Progenitor cell of endocrine pancreas (in vitro differentiated cells): ENCODE measurements at places on chromosomes 6 and 20.
A peak's percentile ranks its signal among the peaks of the same experiment; 100 is the strongest.

DNA sequence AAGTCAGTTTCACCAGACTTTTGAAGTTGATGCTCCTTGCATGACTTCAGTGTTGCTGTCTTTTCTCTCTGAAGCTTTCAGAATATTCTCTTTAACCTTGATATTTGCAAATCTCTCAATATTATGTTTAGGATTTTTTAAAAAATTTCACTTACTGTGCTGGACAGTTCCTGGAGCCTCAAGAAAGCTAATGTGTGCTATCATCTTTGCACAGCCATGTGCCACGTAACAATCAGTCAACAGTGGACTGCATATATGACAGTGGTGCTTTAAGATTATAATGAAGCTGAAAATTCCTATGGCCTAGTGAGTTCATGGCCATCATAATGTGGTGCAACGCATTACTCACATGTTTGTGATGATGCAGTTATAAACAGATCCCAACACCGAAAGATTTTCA lies 59.1 kb upstream of the OGFRL1 start:
- DNase-seq: no peak

- peak; percentile 22 for DNase-seq
Measured at GRCh38 chr6:150334790-150335783, 33.7 kb upstream of the IYD start.

- DNase-seq: no peak
Measured at GRCh38 chr6:33289784-33290315, 449 bp downstream of the PFDN6 start.

DNA sequence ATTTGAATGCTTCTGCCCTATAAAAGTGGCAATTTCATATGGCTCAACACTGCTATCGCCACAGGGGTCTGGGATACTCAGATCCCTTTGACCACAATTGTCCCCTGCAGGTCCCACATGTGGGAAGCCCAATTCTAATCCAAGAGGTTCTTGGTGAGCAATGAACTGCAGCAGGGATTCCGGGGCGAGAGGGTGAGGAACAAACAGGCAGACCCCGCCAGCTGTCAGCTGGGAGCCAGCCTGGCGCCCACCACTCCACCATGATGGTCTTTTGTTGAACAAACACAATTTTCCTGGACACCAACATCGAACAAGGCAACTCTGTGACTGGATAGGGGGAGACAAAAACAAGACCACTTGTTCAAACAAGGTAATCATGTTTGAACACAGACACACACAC lies 80.5 kb downstream of the TMEM242 start:
- no peak for DNase-seq

DNA sequence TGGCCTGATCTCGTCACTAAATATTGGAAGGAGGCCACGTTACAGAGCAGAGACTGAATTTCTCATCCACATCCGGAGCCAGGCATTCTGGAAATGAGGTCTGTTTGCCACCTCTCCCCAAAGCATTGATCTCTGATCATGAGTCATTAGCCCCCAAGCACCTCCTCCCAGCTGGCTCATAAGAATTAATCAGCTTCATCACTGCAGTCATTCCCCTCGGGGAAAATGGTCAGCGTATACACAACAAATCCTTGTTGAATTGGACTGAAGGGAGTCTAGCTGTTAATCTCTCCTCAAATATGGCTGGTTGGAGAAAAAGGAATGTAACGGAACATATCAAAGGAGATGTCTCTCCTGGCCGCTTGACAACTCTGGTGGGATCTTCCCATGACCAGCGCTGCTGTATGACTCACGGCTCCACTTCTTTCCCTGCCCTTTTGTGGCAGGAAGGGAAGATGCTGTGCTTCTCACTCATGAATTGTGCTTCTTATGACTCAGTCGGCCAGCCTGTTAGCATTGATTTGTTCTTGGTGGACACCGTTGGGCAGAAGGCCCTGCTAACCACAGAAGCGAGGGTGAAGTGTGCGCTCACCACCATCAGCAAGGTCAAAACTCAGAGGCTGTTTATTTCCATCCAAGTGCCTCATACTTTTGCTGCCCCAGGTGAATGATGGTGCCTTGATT lies 76.7 kb downstream of the RNF182 start:
- no peak for DNase-seq

DNA sequence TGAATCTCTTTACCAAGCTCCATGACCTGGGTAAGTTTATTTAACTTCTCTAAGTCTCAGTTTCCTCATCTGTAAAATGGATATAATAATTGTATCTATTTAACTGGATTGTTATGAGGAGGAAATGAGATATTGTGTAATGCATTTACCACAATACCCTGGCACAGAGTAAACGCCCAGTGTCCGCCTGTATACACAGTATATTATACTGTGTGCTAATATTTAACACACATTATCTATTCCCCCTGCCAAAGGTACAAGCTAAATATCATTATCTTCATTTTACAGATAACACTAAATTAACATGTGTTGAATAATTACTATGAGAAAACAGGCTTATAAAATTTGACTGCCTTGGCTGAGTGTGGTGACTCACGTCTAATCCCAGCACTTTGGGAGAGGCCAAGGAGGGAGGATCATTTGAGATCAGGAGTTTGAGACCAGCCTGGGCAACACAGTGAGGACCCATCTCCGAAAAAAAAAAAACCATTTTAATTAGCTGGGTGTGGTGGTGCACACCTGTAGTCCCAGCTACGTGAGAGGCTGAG lies 38.7 kb upstream of the TNFRSF21 start:
- DNase-seq: no peak

DNA sequence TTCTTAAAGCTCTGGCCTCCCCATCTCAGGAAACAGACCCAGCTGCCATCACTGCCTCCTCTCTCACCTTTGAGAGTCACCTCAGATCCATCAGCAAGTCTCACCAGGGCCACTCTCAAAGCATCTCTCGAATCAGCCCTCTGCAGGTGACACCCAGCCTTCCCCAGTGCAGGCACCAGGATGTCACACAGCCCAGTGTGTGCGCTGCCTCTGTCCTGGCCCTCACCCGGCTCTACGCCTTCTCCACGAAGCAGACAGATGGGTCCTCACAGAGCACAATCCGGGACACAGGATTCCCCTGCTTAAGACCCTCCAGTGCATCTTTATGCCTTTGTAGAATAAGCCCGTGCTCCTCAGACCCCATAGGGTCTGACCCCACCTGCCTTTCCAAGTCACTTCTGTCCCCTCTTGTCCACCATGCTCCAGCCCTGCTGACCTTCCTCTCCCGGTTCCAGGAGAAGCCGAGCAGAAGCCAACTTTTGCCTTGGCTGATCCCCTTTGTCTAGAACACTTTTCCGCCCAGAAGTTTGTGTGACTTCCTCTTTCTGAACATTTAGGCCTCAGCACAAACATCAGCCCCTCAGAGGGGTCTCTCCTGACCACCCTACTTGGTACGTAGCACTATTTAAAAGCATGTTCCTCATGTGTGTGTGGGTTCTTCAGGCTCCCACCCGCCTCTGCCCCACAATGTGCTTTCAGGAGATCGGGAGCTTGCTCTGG lies 60.2 kb downstream of the PSMG4 start:
- DNase-seq: no peak

DNA sequence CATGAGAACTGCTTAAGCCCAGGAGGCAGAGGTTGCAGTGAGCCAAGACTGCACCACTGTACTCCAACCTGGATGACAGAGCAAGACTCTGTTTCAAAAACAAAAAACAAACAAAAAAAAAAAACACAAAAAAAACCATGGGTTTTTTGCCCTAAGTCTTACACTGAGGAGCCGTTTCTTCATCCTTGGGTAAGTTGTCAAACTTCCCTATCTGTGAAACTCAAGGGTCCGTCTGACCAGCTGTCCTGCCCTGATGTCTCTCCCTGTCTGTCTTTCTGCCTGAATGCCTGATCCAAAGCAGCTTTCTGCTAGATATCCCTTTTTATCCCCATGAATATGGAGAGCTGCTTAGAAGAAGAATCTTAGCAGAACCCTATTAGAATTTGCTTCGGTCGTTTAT lies 41.3 kb upstream of the CLDN20 start:
- no peak for DNase-seq

DNA sequence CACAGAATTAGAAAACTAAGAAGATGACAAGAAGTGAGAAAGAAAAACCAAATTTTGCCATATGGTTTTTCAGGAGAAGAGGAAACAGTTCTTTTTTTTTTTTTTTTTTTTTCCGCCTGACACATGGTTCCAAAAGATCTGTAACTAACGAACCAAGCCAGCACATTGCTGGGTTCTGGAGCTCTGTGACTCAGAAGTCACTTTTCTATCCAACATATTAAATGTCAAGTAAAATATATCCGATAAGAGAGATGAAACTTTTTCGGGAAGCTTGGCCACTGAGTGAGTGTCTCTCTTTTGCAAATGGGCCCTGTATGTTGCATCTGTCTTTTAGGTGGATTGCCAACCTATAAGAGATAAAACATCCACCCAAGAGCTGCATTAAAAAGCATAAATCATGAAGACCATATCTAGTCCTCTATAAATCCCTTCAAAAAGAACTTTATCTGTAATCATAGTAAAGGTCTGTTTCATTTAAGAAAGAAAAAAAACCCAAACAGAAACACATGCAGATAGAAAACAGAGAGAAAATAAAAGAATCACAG lies 4.6 kb downstream of the METTL24 start:
- no peak for DNase-seq

GRCh38 chr6:82227770-82228169 lies 19.8 kb downstream of the IBTK start:
- no peak for DNase-seq

- no peak for DNase-seq
Measured at GRCh38 chr6:41298785-41299502, 12.5 kb upstream of the TREM1 start.

DNA sequence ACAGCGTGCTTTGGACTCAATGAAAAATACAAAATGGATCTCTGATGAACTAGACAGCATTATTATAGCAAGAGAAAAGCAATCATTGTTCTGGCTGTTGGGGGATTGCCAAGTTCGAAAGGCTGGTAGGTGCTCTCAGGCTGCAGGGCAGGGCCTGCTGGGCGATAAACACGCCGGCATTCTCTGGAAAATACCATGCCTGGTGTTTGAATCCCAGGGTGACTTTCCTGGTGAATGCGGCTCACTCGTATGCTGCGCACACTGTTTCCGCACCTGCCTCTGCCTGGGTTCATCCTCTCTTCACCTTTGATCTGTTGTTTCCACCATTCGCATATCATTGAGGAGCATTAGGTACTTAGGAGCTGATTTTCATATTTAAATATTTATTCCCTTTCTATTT lies 37.4 kb downstream of the GCNT2 start:
- no peak for DNase-seq

DNA sequence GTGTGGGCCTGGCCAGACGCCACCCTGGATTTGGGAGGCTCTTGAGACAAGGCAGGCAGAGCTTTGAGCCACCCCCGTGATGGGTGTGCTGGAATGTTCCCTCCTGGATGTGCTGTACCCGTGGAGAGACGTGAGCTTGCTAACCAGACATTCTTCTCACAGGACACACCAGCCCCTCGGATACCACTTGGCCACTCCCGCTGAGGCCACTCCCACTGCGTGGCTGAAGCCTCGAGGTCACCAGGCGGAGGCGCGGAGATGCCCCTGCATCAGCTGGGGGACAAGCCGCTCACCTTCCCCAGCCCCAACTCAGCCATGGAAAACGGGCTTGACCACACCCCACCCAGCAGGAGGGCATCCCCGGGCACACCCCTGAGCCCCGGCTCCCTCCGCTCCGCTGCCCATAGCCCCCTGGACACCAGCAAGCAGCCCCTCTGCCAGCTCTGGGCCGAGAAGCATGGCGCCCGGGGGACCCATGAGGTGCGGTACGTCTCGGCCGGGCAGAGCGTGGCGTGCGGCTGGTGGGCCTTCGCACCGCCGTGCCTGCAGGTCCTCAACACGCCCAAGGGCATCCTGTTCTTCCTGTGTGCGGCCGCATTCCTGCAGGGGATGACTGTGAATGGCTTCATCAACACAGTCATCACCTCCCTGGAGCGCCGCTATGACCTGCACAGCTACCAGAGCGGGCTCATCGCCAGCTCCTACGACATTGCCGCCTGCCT lies 14.1 kb downstream of the SLCO4A1 start:
- DNase-seq: no peak

DNA sequence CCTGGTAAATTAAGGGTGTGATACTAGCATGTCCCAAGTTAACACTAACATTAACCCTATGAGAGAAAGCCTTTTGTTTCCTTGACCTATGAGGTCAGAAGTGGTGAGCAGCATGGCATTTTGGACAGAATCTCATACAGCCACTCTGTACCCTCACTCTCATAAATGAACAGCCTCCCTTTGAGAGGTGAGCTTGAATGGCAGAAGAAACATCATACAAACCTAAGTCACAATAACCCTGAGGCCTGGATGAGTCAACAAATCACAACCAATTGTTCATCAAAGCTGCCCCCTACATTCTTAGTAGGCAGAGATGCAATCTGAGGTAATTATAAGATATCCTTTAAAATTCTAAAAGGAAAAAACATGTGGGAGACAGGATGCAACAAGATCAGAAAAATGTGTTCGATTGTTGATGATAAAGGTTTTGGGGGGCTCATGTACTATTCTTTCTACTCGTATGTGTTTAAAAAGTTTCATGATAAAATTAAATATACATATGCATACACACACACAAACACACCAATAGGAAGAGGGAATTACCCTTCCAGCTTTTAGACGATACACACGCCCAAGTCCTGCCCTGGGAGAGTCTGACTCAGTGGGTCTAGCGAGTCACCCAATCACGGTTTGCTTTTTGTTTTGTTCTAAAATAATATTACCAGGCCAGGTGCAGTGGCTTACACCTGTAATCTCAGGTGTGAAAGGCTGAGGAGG lies 117.3 kb downstream of the ARHGAP18 start:
- DNase-seq: no peak

DNA sequence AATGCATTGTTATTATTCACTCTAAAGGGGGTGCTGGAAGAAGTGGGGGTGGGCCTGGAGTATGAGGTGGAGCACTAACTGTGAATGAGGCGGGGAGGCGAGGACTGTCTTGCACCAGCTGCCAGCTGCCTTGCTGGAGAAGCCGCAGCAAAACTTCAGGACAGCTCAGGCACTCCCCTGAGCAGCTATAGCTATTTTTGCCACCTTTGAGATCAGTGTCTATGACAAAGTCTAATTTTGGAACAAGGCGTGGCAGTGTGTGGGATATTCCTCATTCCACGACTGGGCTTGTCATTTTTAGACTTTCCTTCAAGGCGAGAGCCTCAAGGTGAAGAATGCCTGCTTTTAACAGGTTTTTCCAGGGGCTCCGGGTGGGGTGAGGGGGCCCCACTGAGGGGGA lies 143.8 kb downstream of the DOK5 start:
- DNase-seq: no peak

GRCh38 chr6:8627085-8627861 lies 191.9 kb upstream of the SLC35B3 start:
- DNase-seq: no peak

DNA sequence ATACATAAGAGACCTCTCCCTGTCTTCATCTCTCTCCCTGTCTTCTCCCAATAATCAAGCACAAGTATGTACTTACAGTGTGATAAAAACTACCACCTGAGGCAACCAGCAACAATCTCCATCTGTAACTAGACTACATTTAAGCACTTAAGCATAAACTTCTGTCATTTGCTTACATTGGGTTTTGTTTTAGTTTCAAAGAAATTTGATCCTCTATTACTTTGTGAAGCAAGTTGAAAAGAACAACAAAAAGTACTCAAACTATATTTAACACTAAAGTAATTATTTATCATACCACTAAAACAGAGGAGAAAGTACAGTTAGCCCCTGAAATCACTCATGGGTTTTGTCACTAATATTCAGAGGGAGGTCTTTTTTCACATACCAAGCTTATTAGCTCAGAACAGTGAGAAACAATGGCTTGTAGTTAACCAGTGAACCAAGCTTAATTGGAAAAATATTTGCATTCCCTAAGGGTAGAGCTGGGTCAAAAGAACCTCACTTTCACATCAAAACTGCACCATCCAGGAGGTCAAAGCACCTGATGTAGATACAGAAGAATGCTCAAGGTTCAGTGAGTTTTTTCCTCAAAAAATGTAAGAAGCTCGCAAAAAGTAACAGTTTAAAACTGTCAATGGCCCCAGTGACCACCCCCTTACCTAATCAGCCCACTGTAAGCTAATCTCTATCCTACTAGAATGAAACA lies 34.1 kb downstream of the DCDC2 start:
- no peak for DNase-seq
